Activated CD8-positive, alpha-beta memory T cell treated with anti-CD3 and anti-CD28 coated beads, Interleukin-2, amount 50 U/mL, for 4 hours (primary cell): ENCODE measurements at places on chromosomes 16 and 17.

GRCh38 chr17:68596411-68596945 lies 4.7 kb downstream of the FAM20A start:
- DNase-seq: no peak

DNA sequence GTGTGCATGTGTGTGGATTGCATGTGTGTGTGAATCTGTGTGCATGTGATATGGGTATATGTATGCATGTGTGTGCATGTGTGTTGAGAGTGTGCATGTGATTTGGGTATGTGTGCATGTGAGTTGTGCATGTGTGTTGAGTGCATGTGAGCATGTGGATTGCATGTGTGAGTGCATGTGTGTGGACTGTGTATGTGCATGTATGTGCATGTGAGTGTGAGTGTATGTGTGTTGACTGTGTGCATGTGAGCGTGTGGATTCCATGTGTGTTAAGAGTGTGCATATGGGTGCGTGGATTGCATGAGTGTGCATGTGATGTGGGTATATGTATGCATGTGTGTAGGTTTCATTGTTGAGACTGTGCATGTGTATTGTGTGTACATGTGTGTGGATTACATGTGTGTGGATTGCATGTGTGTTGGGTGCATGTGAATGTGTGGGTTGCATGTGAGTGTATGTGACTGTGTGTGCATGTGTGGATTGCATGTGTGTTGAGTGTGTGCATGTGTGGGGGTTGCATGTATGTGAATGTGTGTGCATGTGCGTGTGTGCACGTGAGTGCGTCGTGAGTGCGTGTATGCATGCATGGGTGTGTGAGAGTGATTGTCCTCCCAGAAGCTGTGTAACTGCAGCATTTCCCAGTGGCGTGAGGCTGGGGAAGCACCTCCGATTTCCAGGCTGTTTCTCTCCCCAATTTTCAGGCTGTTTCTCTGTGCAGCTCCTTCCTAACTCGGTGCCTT lies 19.4 kb downstream of the C1QTNF1 start:
- DNase-seq: no peak

- no peak for DNase-seq
These were observed 2.3 kb upstream of the CHST6 start for GRCh38 chr16:75497558-75497957.

- no peak for DNase-seq
These were observed 2.4 kb downstream of the ARHGDIA start for GRCh38 chr17:81868674-81869220.

DNA sequence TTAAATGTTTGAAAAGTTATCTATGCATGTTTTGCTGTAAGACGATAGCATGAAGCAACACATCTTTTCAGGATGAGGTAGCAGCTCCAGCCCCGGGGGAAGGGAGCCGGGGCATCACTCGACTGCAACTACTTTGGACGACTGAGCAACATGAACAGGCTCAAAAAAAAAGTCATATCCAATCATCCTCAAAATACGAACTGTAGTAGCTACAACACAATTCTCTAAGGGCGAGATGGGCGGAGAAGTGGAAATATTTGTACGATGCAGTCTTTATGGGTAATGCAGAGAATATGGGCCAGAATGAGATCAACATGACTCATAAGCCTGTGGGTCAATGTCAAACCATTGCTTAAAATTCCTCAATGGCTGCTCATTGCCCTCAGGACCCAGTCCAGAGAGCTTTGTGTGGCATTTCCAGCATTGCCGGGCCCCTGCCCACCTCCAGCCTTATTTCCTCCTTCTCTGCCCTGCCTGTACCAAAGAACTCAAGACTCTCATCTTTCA lies 17.7 kb upstream of the SMURF2 start:
- no peak for DNase-seq

GRCh38 chr17:63911657-63912100 lies 621 bp upstream of the CSHL1 start:
- DNase-seq: peak; percentile 74

DNA sequence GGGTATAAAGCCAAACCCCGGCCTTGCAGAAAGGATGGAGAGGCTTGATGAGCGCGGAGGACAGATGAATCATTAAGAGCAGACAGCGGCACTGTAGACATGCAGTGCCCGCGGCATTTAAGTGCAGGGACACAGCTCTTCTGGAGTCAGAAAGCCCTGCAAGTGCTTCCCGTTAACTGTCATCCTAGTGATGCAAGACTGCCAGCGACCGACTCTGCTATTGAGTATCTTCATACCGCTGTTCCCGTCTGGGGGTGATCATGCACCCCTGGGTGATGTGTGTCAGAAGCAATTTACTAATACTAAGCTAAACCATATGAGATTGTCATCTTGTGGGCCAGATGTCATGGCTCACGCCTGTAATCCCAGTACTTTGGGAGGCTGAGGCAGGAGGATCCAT lies 101.0 kb downstream of the ABCC6 start:
- no peak for DNase-seq

DNA sequence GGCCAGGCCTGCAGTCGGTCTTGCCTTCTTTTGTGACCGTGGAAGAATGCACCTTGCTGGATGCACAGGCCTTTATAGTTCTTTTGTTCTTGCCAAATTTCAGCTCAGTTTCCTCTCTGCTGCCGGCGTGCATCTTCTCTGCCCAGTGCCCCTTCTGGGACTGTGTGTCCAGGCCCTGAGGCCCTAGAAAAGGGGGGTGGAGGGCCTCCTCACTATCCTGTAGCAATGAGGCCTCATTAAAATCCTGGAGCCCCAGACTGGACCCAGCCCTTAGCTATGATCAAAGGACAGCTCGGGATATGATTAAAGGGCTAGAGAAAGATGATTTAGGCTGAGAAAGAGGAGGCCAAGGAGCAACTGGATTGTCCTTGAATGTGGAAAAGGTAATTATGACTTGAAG lies 229.8 kb downstream of the SEC14L1 start:
- DNase-seq: no peak
